ENCODE measurements at places on chromosomes 6 and 20.

- DNase-seq, result no peak
Observed at GRCh38 chr6:160333841-160334240, 14.3 kb upstream of the SLC22A3 start.

GRCh38 chr6:56802584-56802983, 152.3 kb upstream of the BEND6 start:
- DNase-seq, result no peak

DNA sequence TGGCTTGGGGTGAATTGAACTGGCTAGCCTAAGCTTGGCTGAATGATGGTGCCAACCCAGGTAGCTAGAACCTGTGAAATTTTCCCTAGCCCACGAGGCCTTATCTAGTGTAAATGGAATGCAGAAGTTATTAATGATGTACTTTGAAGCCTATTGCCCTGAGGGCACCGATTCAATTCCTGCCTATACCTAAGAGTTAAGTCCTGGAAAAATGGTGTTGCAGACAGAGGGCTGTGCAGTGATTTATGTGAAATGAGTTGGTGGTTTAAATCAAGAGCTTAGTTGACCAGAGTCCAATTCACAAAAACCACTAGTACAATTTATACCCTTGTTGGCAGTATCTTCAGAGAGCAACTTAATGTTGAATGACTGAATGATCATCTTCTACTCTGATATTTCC, 373.8 kb upstream of the JAG1 start:
- no peak for DNase-seq

DNA sequence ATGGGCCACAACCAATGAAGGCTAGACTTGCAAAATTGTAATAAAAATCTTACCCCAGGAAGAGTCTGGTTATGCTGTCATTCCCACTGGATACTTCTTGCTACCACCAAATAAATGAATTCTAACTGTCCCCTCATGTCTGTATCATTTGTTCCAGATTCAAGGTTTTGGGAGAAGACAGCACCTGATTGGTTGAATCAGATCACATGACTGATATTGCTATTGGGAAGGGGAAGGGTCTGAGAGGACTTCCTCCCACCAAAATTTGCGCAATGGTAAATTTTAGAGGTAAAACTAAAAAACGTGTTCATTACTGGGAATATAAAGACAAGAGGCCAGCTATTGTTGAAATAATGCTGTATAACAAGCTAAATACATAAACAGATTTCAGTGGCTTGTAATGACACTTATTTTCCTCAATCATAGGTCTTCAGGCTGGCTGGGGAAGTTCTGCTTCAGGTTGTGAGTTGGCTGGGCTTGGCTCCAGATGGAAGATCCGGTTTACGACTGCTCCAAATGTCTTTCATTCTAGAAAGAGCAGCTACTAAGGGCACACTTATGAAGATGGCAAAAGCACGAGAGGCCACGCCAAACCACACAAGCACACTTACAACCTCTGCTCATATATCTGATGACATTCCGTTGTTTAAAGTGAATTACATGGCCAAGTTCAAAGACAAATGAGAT, 27.1 kb upstream of the TASP1 start:
- no peak for DNase-seq

DNA sequence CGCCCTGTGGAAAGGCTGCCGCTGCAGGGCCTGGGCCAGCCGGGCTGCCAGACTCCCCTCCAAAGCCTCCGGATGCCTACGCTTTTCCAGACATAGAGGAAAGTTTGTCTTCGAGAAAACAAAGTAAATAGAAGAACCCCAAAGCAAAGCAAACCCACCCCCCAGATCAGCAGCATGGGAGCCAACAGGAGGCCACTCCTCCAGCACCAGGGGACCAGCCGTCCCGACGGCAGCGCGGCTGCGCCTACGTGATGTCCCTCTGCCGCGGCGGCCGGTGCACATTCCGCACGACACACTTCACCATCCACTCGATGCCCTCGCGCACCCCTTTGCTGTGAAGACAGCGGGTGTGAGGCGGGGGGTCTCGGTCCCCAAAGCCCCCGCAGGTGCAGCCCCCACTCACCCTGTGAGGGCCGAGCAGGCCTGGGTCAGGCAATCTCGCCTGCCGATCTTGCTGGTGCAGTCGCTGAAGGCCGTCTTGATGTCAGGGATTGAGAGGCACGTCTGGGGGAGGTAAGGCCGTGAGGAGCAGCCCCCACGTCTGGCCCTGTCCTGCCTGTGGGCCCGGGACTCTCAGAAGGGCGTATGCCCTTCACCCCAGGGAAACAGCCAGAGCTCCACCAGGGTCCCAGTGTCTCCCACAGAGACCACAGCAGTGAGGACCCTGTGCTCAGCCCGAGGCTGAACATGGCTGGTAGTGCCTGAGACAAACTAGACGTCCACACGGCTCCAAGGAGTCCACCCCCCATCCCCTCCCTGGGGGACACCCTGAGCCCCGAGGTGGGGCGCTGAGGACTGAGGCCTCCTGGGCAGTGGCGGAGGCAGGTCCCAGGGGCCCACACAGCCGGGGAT, 4.0 kb downstream of the TNFRSF6B start:
- no peak for DNase-seq

DNA sequence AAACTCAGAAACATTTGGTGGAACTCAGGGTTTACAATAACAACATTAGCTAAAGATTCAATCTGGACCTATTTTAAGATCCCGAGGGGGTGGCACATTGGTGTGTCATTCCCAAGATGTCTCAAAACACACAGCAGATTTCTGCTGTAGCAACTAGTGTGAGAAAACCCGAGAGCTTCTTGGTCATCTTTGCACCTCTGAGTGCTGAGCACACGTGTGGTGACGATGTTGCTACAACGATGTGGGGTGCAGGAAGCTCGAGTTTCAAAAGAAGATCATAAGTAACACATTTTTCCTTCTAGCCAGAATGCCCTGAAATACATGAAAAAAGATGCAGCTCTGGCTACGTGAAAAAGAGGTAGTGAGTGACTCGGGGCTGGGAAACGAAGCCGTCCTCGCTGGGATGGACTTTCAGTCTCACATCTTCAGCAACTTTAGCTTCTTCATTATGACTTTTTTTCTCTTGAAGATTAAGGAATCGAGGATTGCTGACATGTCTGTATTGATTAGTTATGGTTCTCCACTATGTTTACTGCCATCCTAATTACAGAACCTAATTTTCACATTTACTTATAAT, 1.5 kb downstream of the RAMACL start:
- no peak for DNase-seq

- DNase-seq, result no peak
Observed at GRCh38 chr6:49121970-49122369, 341.1 kb downstream of the MMUT start.

- no peak for DNase-seq
Observed at GRCh38 chr6:110158479-110158878, 21.0 kb downstream of the WASF1 start.

DNA sequence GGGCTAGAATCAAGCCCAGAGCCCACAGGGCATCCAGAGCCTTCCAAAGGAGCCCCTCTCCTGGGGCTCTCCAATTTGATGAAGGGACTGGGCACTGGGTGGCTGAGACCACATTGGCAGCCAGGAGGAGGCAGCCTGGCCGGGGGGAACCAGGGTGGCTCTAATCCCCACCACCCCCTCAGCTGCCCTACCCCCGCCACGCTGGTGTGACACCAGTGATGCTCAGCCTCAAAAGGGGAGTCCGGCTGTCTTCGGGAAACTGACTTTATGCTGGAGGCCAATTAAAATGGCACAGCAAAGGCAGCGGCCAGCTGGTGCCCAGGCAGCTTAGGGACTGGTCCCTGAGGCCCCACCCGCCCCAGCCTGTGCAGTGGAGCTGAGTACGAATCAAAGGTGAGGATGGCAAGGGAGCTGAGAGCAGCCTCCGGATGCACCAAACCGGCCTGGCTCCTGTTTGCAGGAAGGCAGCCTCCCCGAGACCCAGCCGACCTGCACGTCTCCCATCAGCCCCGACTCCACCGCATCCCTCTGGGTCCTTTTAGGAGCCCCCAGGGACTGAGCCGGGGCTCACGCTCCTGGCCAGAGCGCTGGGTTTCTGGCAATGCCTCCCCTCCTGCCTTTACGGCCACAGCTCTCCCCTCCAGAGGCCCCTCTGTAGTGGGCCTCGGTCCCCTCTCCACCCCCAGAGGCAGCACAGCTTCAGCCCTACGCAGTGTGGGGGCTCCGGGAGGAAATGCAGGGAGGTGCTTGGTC, 28.5 kb downstream of the CHRNA4 start:
- DNase-seq, result no peak

DNA sequence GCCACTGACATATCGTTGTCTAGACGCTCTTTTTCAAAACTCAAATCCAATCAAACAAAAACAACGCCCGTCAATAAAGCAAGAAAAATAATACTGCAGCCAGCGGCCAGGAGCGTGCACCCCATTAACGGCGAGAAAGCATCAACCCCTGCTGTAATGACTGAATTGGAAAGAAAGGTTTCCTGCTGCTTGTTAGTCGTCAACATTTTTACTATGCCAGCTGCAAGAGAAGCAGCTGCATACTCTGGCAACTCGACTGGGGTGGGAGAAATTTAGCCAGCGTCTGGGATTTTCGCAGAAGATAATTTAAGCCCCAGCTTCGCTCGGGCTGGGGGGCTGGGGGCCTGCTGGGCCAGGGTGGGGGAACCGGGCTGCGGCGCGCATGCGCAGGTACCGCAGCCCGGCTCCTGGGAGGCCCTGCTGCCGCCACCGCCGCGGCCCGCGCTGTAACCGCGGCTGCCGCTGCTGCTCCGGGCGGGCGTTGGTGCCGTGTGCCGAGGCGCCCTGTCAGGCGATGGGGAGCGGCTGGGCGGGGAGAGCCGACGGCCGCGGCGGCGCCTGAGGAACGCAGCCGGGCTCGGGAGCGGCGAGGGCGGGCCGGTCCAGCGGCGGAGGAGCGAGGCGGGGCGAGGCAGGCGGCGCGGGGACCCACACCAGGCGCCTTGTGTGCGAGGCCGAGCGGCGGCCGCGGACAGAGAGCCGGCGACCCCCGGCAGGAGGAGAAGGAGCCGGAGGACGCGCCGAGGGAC, 732 bp upstream of the STXBP5 start:
- DNase-seq, result peak; percentile 36

GRCh38 chr6:2085657-2086056, 159.7 kb downstream of the GMDS start:
- DNase-seq, result no peak

DNA sequence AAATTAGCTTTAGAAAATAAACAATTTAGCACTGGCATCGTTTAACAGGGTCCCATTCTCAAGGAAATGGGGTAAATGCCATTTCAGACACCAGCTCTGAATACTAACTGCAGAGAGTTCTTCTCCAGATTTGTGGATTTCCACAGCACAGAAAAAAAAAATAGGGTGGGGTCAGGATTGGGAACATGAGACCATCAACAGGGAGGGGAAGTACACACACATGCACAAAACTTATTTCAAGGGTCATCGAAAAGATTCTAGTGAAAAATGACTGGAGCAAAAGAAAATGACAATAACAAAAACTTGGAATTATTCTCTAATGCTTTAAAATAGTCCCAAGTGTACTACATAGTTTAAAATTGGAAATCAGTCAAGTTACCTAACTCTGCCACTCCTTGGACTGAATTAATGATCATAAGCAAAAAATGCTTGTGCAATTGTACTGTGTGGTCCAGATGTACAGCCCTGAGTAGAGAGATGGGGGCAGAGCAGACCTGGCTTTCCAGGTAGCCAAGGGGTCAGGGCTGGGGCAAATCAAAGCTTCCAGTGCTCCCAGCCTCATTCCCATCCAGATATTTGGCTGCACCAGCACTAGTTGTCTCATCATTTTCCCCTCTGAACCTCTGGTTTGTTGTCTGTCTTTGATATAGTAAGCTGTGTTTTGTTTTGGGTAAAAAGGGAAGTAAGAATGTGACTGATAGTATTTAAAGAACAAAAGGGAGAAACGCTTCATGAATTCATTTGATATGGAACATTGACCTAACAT, 152.4 kb downstream of the SOBP start:
- no peak for DNase-seq

DNA sequence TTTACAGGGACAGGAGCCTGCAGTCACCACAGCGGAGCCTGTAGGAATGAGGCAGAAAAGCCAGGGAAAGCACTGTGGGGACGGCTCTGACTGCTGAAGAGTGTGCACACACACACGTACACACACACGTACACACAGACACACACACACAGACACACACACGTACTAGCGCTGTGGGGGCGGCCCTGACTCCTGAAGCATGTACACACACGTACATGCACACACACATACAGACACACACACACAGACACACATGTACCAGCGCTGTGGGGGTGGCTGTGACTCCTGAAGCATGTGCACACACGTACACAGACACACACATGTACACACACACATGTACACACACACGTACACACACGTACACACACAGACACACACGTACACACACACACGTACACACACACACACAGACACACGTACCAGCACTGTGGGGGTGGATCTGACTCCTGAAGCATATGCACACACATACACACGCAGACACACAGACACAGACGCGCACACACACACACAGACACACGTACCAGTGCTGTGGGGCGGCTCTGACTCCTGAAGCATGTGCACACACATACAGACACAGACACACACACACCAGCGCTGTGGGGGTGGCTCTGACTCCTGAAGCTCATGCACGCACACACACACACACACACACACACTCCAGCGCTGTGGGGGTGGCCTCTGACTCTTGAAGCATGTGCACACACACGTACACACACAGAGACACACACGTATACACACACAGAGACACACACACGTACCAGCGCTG, 127.3 kb downstream of the DLL1 start:
- no peak for DNase-seq

DNA sequence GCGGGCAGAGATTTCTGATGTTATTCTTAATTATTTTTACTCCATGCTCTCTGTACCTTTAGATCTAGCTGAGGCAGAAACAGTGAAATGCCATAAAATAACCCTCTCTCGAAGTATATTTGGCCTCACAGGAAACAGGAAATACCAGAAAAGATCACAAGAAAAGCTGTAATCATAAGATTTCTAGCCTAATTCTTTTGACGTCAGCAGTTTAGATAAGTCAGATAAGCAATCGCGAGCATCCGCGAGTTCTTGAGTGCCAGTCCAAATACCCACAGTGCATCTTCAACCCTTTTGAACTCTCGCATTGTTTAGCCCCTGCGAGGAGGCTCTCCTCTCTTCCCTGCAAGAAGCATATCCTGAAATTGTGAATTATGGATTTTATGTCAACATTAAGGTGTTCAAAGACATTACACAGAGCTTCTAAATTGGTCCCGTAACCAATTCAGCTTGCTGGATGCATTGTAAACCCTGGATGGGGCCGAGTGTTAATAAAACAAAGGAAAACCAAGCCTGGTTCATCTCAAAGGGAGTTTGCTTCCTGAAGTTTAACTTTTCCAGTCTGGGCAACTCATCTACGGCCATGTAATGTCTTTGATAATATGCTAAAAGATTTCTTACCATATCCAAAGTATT, 198.9 kb downstream of the MTFR2 start:
- peak; percentile 35 for DNase-seq

- DNase-seq, result no peak
Observed at GRCh38 chr6:17858584-17858983, 128.9 kb downstream of the KIF13A start.

DNA sequence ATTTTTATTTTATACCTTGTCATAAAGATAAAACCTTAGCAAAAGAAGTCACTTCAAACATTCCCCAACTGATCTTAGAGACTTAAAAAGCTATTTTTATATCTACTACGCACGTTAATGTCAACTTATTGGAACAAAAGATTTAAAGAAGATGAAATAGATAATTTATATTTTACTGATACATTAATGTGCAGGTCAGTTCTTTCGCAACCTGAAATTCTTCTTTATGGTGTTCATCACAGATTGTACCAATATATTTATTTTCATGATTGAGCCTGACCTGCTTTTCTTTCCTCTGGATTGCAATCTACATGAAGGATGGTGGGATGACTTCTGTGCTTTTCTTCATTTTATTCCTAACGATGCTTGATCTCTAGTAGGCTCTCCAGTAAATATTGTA, 596.3 kb downstream of the PHF3 start:
- DNase-seq, result no peak
